ENCODE measurements at places on chromosomes 2 and 18.

GRCh38 chr18:73850782-73851181, 296.9 kb downstream of the FBXO15 start:
- no peak for DNase-seq

DNA sequence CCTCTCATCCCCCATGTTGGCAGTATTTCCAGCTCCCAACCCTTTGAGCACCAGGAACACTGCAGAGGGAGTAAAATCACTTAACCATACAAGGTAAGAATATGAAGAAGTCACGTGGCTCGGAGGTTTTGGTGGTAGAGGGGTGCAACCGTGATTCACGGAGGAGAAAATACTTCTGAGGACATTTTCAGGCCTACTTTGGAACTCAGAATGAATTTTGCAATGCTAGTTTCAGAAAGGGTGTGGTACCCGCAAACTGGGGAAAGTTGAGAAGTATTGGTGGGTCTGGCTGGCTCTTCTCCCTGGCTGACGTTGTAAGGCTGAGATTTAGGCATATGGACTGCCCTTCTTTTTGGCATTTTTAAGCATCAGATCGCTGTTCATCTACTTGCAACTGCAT, 442 bp downstream of the SERPINB5 start:
- no peak for DNase-seq

DNA sequence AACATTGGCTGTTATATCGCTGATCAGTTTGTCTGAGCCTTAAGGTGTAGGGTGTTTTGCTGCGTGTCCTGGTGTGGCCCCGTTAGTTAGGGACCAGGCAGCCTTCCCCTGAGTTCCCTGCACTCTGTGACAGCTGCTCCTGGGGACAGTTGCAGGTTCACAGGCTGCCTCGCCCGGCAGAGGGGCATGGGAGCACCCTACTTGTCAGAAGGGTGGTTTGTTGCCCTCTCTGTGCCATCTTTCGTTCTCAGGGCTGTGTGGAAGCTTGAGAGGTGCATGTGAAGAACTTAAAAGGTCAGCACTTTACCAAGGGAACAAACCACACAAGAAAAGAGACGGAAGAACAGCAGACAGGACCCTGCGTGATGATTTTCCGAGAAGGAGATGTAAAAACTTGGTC, 159.6 kb downstream of the LDLRAD4 start:
- no peak for DNase-seq

GRCh38 chr2:45855374-45855773, 203.9 kb downstream of the PRKCE start:
- DNase-seq, result no peak

GRCh38 chr2:160227293-160227915, 27.3 kb upstream of the ITGB6 start:
- no peak for DNase-seq

DNA sequence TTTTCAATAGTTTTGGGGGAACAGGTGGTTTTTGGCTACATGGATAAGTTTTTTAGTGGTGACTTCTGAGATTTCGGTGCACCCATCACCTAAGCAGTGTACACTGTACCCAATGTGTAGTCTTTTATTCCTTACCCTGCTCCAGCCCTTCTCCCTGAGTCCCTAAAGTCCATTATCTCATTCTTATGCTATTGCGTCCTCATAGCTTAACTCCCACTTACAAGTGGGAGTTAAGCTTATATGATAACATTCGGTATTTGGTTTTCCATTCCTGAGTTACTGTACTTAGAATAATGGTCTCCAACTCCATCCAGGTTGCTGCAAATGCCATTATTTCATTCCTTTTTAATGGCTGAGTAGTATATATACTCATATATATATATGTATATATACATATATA, 90.9 kb upstream of the ACSL3 start:
- DNase-seq, result no peak

All from activated gamma-delta T cell treated with anti-CD3 and anti-CD28 coated beads, Interleukin-2, amount 50 U/mL, for 16 hours (primary cell).